ENCODE measurements at places on chromosomes 5 and 9.

DNA sequence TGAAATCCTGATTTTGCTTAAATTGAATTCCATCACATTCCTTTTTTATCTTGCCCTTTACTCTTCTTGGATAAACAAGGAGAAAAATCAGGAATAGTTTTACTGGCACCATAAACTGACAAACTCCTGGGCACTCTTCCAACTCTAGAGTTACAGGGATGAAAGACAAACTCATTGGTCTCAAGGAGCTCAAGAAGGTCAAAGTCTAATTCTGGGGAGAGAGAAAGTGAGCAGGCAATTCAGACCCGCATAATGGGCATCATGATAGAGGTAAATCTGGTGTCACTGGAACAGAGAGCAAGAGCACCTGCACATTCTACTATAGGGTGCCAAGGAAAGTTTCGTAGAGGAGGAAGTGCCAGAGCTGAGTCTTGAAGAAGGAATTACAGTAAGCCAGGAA, 64.8 kb downstream of the GRIN3A start:
- no peak for DNase-seq

DNA sequence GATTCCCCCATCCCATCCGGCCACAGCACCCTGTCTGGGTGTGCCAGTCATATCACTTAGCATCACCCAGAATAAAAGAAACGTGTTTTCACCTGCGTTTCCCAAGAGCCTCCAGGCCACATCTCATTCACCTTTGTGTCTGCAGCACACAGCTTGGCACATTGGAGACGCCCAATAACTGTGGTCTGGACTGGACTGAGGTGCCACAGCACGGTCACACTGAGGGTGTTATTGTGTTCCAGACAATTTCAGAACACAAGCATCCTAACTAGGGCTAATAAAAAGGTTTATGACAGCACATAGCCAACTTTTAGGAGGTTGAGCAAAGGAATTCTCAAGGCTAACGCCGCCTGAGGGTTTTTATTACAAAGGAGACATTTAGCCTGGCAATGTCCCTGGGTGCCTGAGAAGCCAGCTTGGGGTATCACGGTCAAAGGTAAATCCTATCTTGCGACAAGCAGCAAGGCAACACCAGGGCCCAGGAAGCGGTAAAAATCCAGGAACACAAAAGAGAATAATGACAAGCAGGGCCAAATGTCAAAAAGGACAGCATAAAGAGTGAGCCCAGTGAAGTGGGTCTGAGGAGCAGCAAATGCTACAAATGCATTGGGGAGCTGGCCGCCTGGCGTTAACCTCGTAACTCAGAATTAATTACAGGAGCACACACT, 3.4 kb downstream of the EPB41L4B start:
- no peak for DNase-seq

DNA sequence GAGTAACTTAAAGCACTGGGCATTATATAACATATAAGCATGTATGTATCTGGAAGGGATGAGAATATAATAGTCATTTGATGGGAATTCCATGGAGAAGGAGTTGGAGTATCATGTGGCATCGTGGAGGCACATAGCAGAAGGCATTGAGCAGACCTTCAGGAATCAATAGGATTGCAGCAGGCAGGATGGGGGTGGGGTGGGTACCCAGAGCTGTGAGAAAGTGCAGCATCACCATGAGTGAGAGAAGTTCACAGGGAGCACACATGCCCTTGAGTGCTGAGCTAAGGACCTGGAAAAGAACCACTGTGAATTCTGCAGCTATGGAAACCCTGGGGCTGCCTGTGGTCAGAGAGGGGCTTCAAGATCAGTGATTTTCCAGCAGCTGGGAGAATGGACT, 57.3 kb downstream of the MED10 start:
- DNase-seq, result no peak

DNA sequence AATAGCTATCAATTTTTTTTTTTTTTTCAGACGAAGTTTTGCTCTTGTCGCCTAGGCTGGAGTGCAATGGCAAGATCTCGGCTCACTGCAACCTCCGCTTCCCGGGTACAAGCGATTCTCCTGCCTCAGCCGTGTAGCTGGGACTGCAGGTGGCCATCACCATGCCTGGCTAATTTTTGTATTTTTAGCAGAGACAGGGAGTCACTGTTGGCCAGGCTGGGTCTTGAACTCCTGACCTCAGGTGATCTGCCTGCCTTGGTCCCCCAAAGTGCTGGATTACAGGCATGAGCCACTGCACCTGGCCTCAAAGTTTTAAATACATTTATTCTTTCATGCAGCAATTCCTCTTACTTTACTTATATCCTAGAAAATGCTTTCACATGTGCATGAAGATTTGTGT, 17.6 kb downstream of the TRIM14 start:
- DNase-seq, result no peak

DNA sequence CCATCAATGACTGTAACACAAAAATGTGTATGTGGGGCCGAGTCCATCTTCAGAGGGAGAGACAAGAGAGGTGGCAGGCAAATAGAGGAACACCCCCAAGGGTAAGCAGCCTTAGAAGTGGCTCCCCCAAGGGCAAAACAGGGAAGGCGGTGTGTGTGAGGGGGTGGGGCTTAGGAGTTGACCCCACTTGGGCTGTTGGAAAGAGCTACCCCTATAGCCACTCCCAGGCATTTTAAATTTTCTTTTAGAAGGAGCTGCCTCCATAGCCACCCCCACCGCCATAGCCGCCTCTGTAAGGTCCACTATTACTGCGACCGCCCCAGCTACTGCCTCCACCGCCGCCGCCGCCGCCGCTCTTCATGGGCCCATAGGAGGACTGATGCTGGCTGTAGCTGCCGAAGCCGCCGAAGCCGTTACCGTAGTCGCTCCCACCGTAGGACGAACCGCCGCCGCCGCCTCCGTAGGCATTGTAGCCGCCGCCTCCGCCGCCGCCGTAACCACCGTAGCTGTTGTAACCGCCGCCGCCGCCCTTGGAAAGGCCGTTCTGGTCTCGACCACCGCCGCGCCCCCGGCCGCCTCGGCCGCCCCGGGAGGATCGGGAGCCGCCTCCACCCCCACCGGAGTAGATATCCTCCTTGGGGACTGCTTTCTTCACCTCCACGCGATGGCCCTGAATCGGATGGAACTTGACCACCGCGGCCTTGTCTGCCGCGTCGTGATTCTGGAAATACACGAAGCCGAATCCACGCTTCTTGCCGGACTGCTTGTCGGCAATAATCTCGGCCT, 1.1 kb downstream of the HNRNPA0 start:
- DNase-seq, result no peak
